ENCODE measurements at places on chromosomes 11 and 22.

DNA sequence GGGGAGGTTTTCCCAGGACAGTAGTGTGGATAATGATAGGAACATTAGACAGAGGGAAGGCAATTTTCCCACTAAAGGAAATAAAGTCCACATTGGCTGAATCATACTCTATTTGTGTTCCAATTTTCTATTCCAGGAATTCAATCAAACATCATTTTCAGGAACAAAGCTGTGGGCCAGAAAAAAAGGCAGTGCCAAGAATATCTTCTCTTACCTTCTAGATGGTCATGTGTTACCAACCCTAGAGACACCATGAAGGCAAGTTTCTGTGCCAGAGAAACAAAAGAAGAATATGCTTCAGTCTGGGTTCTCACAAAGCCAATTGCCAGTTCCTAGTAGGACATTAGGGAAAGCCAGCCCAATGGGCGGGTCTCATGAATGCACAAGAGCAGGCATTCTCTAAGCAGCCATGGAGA is 27.5 kb downstream of the LARGE2 start:
- DNase-seq, result no peak

DNA sequence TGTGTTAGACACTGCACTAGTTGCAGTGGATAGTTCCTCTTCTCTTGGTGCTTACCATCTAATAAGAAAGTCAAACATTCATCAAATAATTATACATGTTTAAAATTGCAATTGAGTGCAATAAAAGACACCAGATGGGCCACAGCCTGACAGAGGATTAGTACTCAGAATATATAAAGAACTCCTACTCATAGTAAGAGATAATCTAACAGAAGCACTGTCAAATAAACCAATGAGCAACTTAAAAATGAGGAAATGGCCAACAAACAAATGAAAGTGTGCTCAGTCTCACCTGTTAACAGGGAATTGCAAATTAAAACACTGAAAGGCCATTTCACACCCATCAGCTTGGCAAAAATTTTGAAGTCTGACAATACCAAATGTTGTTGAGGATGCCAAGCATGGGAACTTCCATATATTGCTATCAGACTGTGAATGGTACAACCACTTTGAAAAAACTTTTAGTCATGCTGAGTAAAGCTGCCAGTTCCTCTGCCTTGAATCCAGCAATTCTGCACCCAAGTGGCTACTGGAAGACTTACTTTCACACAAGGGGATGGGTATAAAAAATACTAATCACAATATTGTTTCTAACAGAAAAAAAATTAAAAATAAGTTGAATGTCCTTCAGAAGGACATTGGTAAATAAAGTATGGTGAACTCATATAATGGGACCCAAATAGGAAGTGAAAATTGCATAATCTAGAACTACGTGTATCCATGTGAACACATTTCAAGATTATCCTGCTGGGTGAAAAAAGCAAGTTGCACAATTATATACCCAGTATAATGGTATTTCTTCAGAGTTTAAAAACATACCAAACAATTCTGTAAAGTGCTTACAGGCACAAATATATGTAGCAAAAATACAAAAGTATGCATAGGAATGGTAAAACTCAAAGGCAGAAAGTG is 41.4 kb upstream of the CREB3L1 start:
- DNase-seq, result no peak

DNA sequence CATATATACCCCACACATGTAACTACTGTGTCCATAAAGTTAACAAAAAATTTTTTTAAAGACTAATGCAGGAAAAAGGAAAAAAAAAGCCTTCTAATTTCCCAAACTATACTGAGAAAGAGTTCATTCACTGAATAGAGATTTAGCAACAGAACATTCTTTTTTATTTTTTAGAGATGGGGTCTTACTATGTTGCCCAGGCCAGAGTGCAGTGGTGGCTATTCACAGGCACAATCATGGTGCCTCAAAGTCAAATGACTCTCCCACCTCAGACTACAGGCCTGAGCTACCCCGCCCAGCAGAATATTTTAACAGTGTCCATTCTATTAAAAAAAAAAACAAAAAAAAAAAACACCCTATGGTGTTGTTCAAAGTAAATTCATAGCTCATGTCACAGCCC is 25.7 kb downstream of the DGCR2 start:
- no peak for DNase-seq

DNA sequence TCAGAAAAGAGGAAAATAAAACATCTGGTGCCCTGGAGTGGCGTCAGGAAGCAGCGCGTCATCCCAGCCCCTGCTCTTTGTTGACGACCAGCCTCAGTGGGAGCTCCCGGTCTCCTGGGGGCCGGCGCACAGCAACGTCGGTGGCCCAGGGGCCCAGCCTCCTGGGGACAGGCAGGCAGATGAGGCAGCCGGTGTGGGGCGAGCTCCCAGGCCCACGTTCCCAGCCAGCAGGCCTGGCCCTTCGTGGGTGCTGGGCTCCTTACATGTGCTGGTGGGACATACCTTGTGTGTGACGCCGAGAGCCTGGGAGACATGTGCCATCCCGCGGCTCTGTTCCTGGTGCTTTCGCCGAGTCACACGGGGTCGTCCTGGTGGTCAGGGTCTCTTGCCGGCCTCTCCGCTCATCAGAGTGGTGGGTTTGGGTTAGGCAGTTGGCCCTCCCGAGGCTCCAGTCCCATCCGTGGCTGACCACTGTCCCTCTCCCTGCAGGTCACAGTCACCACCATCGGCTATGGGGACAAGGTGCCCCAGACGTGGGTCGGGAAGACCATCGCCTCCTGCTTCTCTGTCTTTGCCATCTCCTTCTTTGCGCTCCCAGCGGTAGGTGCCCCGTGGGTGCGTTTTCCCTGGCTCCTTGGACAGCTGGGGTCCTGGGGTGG is 116.7 kb downstream of the KCNQ1OT1 start:
- DNase-seq, result no peak

GRCh38 chr11:61297746-61298145 is 2.6 kb upstream of the VWCE start:
- no peak for DNase-seq

Data from SK-N-DZ (cell line).